RPMI7951 (cell line): ENCODE measurements at places on chromosomes 11 and 22.

DNA sequence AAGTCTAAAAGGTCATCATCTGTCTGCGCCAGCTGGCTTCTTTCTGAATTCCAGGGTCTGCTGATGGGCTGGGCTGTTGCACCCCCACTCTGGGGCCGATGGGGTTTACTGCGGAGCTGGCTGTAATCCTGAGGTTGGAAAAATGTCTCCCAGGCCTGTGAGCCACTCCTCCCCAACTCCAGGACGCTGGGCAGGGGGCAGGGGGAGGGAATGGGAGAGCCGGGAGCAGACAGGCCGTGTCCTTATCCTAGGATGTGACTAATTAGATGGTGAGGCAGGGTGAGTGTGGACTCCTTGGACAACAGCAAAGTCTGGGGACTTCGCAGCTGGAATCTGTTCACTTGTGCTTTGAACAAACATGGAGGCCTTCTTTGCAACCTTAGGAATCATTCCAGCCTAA is 48.7 kb downstream of the LRRC32 start:
- peak; percentile 75 for DNase-seq

DNA sequence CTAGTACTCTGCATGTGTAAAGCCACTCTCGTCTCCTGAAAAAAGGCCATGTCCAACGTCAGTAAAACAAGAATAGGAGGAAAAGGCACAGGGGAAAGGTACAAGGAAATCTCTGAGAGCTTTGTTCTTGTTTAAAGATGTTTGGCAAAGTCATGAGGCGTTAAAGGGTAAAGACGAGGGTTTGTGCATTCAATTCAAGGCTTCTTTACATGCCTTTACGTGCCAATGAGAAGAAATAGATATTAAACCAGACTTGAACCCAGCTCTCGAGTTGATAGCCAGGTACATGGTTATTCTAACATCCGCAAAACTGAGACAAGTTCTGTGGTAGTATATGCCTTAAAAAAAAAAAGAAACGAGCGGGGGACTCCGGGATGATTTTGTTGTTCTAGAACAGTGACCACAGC is 704 bp upstream of the CFL1 start:
- no peak for DNase-seq

- DNase-seq: peak; percentile 86
Observed at GRCh38 chr11:46279126-46280099, 2.0 kb downstream of the CREB3L1 start.

DNA sequence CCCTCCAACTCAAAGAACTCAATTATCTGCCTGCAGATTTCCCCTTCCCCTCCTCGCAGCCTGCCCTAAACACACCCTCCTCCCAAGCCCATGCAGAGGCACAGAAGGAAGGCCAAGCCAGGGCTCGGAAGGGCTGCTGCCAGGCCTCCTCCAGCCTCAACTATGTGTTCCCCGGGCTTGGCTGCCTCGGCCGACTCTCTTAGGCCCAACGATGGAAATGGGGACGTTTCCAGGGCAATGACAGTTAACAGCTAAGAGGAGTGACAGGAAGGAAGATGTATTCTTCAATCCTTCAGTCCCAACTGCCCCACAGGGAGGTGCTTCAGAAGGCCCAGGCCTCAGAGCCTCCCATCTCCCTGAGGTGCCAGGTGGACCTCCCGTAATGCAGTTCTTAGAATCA is 104.0 kb upstream of the AKIP1 start:
- DNase-seq: no peak

GRCh38 chr11:126444072-126444471 is 88.6 kb downstream of the ST3GAL4 start:
- peak; percentile 27 for DNase-seq

GRCh38 chr11:11978792-11979487 is 29.5 kb downstream of the DKK3 start:
- DNase-seq: peak; percentile 87

DNA sequence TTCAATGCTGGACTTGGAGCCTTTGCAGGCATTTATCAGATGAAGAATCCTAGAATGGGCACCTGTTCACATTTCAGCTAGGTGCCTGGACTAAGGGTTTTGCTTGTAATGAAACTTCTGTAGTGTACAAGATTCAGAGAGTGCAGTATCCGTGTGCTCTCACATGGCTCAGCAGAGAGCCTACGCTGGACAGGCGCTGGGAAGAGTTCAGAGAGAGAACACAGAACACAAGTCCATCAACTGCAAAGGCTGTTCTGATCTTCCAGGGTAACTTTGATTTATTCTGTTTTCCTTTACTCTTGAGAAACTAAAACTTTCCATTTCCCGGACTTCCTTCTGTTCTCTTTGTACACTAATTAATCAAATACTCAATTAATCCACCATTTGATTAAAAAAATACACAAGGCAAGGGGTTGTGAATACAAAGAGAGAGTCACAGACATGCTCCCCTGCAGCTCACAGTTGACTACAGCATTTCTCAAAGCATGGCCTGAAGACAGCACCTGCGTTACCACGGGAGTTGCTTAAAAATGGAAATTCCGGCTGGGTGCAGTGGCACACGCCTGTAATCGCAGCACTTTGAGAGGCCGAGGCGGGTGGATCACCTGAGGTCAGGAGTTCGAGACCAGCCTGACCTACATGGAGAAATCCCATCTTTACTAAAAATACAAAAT is 393.7 kb downstream of the LARGE1 start:
- DNase-seq: no peak

GRCh38 chr11:31233425-31233824 is 136.1 kb downstream of the DCDC1 start:
- peak; percentile 1 for DNase-seq

DNA sequence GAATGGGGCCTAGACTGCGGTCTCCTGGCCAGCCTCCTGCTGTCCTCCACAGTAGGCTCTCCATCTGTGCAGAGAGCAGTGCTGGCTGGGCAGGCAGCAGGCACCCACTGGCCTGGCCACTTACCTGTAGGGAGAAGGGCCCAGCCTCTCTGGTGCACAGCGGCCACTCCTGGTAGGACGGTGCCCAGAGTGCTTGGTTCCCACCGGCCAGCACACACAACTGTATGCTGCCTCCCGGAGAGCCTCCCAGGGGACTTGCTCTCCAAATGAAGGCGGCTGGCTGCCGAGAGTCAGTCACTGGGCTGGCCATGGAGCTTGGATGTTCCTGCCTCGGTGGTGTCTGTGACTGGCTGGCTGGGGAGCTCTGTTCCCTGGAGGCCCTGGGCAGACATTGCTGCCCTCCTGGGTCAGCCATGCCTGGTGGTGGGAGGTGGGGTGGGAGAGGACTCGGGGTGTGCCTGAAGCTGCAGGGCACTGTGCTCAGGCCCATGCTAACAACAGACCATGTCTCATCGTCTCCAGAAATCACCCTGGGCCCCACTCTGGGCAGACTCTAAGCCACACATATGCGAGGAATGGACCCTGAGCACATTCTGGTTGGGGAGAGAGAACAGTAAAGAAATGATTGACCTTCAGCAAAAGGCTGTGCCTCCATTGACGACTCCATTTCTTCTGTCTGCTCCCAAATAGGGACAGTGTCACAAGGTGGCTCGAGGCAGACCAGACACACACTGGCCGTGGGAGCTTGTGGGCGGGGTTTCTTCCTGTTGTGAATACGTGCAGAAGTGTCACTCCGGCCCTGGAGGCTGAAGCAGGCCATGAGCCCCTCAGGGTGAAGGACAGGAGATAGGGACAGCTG is 350.8 kb downstream of the TBC1D22A start:
- no peak for DNase-seq
